Activated CD4-positive, alpha-beta memory T cell treated with anti-CD3 and anti-CD28 coated beads, Interleukin-2, amount 10 ng/mL, durations not matched to agents 7 days and 5 days (primary cell): ENCODE measurements at places on chromosomes 2 and 18.

GRCh38 chr2:97718051-97718882 lies 4.9 kb downstream of the ZAP70 start:
- DNase-seq = peak; percentile 89
- H3K27me3 ChIP-seq = no peaks in the 10 kb centered on the region
- peak overlapping the region; percentile 98 for H3K27ac ChIP-seq
- H3K4me3 ChIP-seq = peak overlapping the region; percentile 95
- peaks cover 91% of the 10 kb centered on the region for H3K36me3 ChIP-seq

DNA sequence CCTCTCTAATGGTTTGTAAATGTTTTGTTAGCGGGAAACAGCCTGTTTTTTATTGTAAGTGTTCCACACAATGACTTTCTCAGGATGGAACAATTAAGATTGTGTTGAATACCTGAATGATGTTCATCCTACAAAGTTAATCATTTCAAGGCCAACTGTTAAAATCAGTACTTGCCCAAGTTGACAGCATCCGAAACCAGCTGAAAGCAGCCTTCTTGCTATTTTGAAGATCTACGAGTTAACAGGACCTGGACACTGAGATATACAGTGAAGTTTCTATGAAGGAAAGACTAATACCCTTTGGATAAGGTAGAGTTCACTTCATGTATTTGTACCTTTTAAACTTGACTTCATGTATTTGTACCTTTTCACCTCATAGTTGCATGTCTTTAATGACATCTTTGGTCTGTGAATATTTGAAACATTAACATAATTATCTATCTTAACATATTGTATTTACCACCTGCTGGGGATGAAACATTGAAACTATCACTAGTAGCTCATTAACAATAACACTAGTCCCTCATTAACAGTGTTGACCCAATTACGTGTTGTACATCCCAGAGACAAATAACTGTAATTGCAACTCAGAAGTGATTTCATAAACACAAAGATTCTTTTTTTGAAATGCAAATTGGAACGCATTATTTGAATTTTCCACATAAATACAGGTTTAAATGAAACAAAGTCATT lies 556.0 kb upstream of the MEX3C start:
- no peak overlapping the region for H3K4me3 ChIP-seq
- DNase-seq = no peak
- no peaks in the 10 kb centered on the region for H3K36me3 ChIP-seq
- no peaks in the 10 kb centered on the region for H3K4me1 ChIP-seq

- DNase-seq = no peak
- no peak overlapping the region for H3K4me3 ChIP-seq
- no peak overlapping the region for H3K27ac ChIP-seq
- no peaks in the 10 kb centered on the region for H3K36me3 ChIP-seq
Observed at GRCh38 chr2:214310319-214310718, 100.5 kb upstream of the VWC2L start.

GRCh38 chr2:201263779-201264178 lies 3.4 kb downstream of the CASP8 start:
- H3K4me1 ChIP-seq = peaks cover 66% of the 10 kb centered on the region
- peak overlapping the region; percentile 72 for H3K27ac ChIP-seq
- peak; percentile 39 for DNase-seq
- H3K4me3 ChIP-seq = peak overlapping the region; percentile 60
- H3K36me3 ChIP-seq = peaks cover 64% of the 10 kb centered on the region
- H3K27me3 ChIP-seq = no peaks in the 10 kb centered on the region

DNA sequence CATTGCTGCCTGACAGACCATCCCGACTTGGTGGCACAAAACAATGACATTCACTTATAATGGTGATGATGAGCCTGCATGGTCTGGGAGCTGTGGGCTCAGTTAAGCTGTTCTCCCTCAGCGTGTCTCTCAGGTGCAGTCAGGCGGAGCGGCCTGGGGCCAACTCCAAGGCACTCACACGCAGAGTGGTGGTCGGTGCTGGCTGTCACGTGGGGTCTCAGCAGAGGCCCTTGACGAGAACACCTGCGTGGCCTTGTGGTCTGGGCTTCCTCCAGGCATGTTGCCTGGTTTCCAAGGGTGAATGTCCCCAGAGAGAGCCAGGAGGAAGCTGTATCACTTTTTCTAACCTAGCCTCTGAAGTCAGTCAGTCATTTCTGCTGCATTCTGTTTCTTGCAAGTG lies 29.8 kb downstream of the ARMC9 start:
- H3K27ac ChIP-seq = no peak overlapping the region
- no peak overlapping the region for H3K4me3 ChIP-seq
- no peaks in the 10 kb centered on the region for H3K4me1 ChIP-seq
- no peaks in the 10 kb centered on the region for H3K27me3 ChIP-seq

DNA sequence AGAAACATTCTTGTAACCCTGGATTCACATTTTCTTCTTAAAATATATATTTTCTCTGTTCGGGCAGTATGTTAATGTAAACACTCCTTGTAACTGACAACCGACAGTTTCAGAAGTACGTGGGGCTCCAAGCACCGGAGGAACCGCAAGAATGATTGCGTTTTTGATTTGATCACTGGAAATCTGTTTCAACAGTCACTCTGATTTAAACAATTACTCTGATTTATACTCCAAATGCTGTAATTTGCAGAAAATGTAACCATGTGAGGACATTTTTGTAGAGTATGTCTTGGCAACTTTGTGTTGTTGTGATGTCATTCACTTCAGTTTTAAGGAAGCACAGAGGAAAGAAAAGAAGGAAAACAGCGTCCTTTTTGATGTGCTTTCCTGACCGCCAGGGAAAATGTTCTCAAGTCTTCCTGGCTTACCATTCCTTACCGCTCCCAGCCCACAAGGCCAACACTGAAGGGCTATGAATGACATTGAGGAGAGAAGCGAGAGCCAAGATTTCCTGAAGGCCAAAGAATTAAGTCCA lies 77.7 kb downstream of the APOB start:
- no peak overlapping the region for H3K4me3 ChIP-seq
- no peaks in the 10 kb centered on the region for H3K36me3 ChIP-seq
- no peak overlapping the region for H3K27ac ChIP-seq

DNA sequence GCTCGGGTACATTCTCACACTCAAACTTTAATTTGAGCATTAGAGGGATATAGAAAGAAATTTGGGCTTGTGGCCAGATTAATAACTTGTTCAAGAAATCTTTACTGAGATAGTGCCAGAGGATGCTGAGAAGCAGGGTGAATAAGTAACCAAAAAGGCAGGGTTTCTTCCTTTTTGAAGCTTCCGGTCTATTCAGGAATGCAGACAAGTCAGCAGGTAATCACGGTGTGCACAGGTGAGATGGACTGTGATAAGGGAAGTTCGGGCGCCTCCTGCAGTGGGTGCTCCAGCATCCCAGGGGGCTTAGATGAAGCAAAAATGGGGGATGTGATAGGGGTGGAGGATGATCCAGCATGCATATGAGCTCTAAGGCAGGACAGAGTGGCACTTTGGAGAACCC lies 44.9 kb upstream of the CYP1B1 start:
- H3K36me3 ChIP-seq = no peaks in the 10 kb centered on the region
- no peak overlapping the region for H3K4me3 ChIP-seq
- no peak for DNase-seq
- no peak overlapping the region for H3K27ac ChIP-seq
- no peaks in the 10 kb centered on the region for H3K4me1 ChIP-seq

DNA sequence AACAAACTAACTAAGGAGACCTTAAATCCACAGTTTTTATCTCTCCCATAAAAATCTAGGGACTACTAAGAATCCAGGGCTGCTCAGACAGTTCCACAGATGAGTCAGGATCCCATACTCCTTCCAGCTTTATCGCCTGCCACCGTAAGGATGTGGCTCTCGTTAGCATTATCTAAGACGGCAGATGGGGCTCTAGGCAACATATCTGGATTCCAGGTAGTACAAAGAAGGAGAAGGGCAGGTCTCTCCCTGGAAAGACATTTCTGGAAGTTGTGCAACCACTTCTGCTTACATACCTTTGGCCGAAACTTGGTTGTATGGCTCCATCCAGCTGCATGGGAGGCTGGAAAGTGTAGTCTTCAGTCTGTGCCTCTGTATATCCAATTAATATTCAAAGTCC lies 149.4 kb downstream of the SP3 start:
- no peak overlapping the region for H3K27ac ChIP-seq
- no peak for DNase-seq
- no peak overlapping the region for H3K4me3 ChIP-seq
- H3K36me3 ChIP-seq = no peaks in the 10 kb centered on the region
- no peaks in the 10 kb centered on the region for H3K4me1 ChIP-seq
- H3K27me3 ChIP-seq = peaks cover 9% of the 10 kb centered on the region

GRCh38 chr2:54572636-54573536 lies 116.8 kb downstream of the SPTBN1 start:
- H3K4me1 ChIP-seq = peaks cover 93% of the 10 kb centered on the region
- H3K27me3 ChIP-seq = no peaks in the 10 kb centered on the region

GRCh38 chr2:69989441-69990105 lies 28.1 kb upstream of the ASPRV1 start:
- no peak overlapping the region for H3K27ac ChIP-seq
- H3K4me3 ChIP-seq = no peak overlapping the region
- peaks cover 8% of the 10 kb centered on the region for H3K4me1 ChIP-seq
- H3K36me3 ChIP-seq = peaks cover 7% of the 10 kb centered on the region

- H3K36me3 ChIP-seq = peaks cover 46% of the 10 kb centered on the region
- no peak for DNase-seq
- no peaks in the 10 kb centered on the region for H3K4me1 ChIP-seq
- no peak overlapping the region for H3K27ac ChIP-seq
- H3K4me3 ChIP-seq = no peak overlapping the region
Observed at GRCh38 chr18:9950289-9951016, 36.6 kb downstream of the VAPA start.

- peaks cover 12% of the 10 kb centered on the region for H3K27me3 ChIP-seq
- H3K36me3 ChIP-seq = no peaks in the 10 kb centered on the region
- DNase-seq = no peak
- H3K27ac ChIP-seq = no peak overlapping the region
- H3K4me3 ChIP-seq = no peak overlapping the region
- no peaks in the 10 kb centered on the region for H3K4me1 ChIP-seq
Observed at GRCh38 chr18:9647496-9648323, 33.4 kb upstream of the PPP4R1 start.

- H3K4me3 ChIP-seq = no peak overlapping the region
- no peak overlapping the region for H3K27ac ChIP-seq
- no peak for DNase-seq
- no peaks in the 10 kb centered on the region for H3K4me1 ChIP-seq
- H3K36me3 ChIP-seq = no peaks in the 10 kb centered on the region
- H3K27me3 ChIP-seq = no peaks in the 10 kb centered on the region
Observed at GRCh38 chr18:64566456-64566855, 417.6 kb upstream of the LINC00305 start.

DNA sequence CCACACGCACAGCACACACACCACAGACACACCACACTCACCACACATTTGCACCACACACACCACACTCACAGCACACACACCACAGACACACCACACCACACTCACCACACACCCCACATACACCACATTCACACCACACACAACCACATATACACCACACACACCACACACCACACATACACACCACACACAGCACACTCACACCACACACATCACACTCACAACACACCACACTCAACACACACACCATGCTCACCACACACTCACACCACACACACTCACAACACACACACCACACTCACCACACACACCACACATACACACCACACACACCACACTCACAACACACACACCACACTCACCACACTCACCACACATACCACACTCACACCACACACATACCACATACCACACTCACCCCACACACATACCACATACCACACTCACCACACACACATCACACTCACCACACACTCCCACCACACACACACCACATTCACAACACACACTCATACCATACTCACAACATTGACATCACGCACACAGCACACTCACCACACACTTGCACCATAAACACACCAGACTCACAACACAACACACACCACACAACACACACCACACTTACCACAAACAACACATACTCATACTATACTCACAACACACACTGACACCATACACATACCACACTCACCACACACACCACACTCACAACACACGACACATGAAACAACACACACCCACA lies 60.0 kb downstream of the SDC1 start:
- H3K27me3 ChIP-seq = peaks cover 10% of the 10 kb centered on the region
- no peaks in the 10 kb centered on the region for H3K36me3 ChIP-seq
- DNase-seq = no peak
- no peaks in the 10 kb centered on the region for H3K4me1 ChIP-seq

- no peak overlapping the region for H3K4me3 ChIP-seq
- no peaks in the 10 kb centered on the region for H3K36me3 ChIP-seq
- H3K4me1 ChIP-seq = peaks cover 52% of the 10 kb centered on the region
- H3K27me3 ChIP-seq = peaks cover 2% of the 10 kb centered on the region
- DNase-seq = no peak
Observed at GRCh38 chr2:65363879-65364666, 68.3 kb downstream of the SPRED2 start.

DNA sequence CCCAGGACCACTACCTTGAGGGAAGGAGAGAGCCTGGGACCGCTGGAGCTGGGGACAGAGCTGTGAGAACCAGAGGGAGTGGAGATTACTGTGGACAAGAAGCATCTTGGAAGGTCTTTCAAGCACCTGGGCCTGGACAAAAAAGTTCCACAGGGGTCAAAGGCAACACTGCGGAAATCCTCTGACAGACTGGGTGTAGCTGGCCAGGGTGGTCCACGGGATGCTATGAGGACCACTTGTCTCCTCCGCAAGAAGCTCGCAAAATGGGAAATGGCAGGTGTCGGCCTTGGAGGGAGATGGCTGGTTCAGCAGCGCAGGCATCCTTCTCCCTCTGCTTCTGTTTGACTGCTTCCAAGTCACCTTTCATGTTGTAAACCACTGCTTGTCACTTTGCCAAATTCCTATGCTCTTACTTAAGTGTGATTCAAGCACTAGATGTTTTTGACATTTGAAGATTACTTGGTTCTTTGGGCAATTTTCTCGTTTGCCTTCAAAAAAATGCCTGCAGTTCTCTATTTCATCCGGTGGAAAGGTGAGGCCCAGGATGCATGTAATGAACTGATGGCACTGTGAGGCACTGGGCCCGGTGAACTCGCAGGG lies 27.7 kb downstream of the KLHL29 start:
- no peaks in the 10 kb centered on the region for H3K36me3 ChIP-seq
- no peak for DNase-seq
- H3K27ac ChIP-seq = no peak overlapping the region
- no peak overlapping the region for H3K4me3 ChIP-seq
- H3K4me1 ChIP-seq = no peaks in the 10 kb centered on the region
- H3K27me3 ChIP-seq = peaks cover 19% of the 10 kb centered on the region

GRCh38 chr2:179646173-179646769 lies 215.1 kb downstream of the ZNF385B start:
- no peak for DNase-seq
- H3K36me3 ChIP-seq = no peaks in the 10 kb centered on the region
- no peak overlapping the region for H3K27ac ChIP-seq
- H3K4me3 ChIP-seq = no peak overlapping the region
- no peaks in the 10 kb centered on the region for H3K27me3 ChIP-seq
- no peaks in the 10 kb centered on the region for H3K4me1 ChIP-seq
